ENCODE measurements at places on chromosomes 16 and 17.

DNA sequence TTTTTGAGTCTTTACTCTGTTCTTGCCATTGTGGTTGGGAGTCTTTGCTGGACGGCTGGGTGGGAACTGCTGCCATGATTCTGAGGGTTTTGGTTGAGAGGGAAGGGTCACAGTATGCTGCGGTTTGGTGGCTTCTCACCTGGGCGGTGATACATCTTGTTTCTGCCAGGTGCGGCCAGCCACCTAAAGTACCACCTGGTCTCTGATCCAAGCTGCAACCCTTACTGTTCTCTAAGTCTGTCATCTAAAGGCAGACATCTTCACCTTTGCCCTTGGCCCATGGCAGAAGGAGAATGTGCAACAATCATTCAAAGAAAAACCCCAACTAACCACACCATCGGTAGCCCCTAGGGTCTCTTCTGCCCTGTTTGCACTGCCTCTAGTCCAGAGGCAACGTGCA, 19.6 kb upstream of the MPO start:
- DNase-seq, result no peak

DNA sequence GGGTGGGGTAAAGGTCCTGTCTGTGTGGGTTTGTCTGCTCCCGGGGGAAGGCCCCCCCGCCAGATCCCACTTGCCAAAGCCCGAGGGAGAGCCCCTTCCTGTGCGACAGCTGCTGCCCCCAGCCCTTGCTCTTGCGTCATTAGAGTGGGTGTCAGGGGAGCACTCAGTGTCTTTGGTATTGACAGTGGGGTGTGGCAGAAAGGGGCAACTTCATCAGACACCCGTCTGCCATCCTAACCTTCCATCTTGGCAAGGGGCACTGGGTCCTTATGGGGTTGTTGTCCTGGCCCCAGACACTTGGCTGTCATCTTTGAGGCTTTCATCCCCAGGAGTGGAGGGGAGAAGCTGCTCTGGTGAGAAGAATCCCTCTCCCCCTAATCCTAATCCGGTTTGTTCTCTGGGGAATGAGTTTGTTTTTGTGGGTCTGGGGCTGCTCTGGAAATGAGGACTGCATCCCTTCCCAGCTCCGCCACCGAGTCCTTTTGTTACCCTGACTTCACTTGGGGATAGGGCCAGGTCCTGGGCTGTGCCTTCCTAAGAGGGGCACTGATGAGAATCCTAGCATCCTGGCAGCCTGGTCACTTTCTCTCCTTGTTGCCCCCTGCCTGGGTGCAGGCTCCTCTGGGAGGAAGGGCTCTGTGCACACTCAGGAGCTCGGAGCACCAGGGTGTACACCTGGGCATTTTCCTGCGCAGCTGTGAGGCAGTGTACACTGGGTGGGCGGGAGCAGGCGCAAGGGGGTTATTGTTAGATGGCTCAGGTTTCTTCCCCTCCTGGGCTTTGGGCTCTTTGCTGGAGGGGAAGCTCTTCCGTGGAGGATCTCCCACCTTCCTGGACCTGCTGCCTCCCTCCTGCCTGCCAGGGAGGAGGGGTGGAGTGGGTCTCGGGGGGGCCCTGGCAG, 21.1 kb downstream of the GJD3 start:
- no peak for DNase-seq

DNA sequence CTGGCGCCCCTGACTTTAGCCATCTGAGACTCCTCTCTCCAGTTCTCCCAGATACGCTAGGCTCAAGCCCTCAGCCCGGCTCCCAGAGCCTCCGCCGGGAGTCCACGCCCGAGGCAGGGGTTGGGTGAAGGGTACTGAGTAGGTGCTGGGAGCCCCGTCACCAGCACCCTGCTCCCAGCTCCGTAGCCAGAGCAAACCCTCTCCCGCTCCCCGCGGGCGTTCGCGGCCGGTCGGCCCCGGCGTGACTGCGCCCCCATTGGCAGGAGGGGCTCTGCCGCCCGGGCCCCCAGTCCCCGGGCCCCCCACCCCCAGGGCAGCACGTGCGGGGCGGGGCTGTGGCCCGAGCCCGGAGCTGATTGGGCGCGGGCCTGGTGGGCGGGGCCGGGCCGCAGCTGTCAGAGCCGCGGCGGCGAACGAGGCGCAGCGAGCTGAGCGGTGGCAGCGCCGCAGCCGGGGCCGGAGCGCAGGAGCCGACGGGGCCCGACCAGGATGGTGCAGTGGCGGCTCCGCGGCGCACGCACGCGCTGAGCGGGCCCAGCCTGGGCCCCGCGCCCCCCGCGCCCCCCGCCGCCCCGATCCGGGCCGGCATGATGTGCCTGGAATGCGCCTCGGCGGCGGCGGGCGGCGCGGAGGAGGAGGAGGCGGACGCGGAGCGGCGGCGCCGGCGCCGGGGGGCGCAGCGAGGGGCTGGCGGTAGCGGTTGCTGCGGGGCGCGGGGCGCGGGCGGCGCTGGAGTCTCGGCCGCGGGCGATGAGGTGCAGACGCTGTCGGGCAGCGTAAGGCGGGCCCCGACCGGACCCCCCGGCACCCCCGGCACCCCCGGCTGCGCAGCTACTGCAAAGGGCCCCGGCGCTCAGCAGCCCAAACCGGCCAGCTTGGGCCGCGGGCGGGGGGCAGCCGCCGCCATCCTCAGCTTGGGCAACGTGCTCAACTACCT, at the start of gene SPNS2:
SPNS2 (plus strand) TSS at position 421 of the 937 bp plus-strand sequence; CDS start at position 588, 167 bp downstream.
- no peak for DNase-seq

DNA sequence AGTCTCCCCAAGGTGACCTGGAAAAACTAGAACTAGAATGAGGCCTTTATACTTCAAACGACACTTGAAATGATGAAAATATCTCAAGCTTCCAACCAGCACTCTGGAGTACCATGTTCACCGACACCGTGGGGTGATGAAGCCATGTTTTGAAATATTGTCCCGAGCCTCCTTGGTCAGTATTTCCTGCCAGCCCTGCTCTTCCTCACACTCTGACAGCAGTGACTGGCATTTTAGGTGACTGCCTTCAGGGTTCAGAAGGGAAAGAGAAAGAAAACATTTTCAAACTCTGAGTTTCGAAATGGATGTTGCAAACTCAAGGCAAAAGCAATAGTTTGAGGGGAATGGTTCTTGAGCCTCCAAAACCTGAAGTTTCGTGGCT, 39.3 kb upstream of the IRX6 start:
- DNase-seq, result no peak

DNA sequence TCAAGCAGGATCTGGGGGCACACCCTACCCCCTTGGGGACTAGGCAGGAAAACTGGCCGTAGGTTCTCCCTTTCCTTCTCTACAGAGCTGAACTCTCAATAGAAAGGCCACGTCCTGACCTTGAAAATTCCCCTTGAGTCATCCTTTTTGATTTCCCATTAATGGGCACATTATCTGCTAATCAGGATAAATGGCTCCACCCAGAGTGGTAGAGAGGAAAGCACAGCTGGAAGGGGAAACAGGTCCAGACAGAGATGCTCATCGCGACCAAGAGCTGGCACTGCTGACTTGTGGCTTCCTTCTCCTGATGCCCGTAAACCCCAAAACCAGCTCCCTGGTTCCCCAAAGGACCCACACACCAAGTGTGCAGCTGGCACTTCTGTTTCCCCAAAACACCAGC, 206.5 kb upstream of the CDH5 start:
- no peak for DNase-seq

GRCh38 chr17:64213995-64214811, 48.9 kb downstream of the TEX2 start:
- peak; percentile 75 for DNase-seq

GRCh38 chr16:13148836-13149235, 247.4 kb downstream of the SHISA9 start:
- DNase-seq, result no peak

- no peak for DNase-seq
These were observed 5.4 kb upstream of the CLDN9 start for GRCh38 chr16:3007059-3007956.

DNA sequence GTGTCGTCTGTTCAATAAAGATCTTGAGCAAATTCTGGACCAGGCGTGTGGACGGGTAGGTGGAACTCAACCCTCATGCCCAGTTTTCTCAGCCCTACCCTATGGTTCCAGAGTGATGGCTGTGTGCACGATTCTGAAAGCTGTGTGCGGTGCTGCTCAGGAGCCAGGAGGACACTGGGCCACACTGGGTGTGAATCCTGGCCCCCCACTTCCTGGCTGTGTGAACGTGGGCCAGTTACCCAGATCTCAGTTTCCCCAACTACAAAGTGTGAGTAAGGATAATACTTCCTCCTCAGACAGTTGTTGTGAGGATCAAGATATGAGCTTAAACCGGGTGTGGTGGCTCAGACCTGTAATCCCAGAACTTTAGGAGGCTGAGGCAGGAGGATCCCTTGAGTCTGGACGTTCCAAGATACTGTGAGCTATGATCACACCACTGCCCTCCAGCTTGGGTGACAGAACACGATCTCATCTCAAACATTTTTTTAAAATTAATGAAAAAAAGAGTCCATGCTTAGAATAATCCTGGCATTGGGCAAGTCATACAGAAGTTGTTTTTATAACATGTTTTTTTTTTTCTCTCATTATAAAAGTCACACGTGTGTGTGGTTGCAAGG, 14.7 kb upstream of the MPRIP start:
- DNase-seq, result no peak

DNA sequence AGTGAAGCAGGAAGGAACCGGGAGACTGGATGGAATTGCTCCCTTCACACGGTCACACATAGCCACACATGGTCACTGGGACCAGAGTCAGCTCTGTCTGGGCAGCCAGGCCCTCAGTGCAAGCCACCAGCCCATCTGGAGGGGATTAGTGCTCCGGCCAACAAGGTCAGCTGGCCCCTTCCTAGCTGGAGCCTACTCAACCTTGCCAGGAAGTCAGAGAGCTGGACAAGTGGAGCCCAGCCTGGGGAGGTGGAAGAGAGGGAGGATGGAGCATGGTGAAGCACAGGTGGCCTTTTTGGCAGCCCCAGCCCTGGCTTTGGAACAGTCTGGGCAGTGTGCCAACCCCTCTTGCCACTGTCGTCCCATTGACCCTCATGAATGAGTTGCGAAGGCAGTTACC, 3.7 kb upstream of the CACNA1G start:
- no peak for DNase-seq

- DNase-seq, result no peak
These were observed 23.0 kb downstream of the METTL22 start for GRCh38 chr16:8644211-8645140.

DNA sequence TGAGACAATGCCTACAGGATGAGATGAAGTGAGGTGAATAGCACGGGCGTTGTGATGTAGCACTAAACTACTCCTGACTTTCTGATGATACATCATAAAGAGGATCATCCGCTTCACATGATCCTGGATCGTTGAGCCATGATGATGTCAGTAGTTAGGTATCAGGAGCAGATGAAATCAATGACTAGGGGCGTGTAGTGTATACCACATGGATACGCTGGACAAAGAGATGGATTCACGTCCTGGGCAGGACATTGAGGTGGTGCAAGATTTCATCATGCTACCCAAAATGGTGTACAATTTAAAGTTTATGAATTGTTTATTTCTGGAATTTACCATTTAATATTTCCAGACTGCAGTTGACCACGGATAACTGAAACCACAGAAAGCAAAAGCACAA, 156.6 kb downstream of the ANKFN1 start:
- no peak for DNase-seq

DNA sequence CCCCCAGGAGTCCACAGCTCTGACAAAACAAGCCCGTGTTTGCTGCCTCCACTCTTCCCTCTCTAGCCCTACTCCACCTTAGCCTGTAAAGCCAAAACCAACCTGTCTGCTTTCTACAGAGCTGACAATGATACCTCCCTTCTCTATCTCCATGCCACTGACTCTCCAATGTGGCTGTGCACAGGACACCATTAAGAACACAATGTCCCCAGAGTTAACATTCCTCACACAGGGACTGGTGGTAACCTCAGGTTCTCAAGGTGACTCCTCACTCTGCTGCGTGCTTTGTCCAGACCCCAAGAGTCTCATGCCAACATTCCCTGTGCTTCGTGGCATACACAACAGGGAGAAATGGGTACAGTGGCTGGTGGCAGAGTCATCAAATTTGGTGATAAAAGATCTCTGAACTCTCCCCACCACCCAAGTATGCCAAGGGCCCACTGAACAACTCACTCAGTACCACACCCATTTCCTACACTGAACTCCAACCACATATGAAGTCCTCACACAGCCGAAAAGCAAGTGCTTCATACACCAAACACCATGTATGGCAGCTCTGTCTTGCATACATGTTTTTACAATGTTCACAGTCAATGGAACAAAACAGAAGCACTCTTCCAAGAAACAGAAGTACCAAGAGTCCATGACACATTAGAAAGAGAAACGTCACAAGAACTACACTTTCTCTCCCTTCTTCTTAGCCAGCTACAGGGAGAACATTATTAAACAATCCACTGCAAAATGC, 21.1 kb downstream of the CSNK2A2 start:
- DNase-seq, result no peak

- DNase-seq, result no peak
These were observed 10.1 kb downstream of the ULK2 start for GRCh38 chr17:19857640-19858039.

DNA sequence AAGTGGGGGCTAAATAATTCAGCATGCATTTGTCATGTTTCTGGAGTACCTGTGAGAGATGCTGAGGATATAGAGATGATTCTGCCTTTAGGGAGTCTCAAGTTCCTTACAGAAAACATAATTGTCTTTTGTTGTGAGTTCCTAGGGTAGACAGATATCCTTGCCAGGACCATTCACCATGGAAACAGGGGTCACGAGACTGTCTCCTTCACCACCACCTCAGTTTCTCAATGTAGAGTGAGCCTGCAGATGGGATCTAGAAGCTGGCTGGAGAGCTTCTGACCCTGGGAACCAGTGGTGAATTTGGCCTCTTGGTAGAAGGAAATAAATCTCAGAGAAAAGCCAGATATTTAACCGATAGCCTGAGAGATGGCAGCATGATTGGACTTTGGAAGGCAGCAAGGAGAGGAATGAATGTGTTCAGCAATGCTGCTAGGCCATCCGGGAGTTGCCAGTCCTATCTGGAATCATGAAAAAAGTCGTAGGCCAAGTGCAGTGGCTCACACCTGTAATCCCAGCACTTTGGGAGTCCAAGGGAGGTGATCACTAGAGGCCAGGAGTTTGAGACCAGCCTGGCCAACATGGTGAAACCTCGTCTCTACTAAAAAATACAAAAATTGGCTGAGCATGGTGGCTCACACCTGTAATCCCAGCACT, 7.4 kb upstream of the HDAC5 start:
- no peak for DNase-seq

All from NCI-H2081 treated with DMSO at 0.1 percent for 48 hours (cell line).